ENCODE measurements at places on chromosomes 2 and 18. TPM values are rescaled to one million over a fixed set of nuclear protein-coding genes. Genes with fewer than 3 reads are reported as not detected.

Gene C2orf74
- 16.6 TPM for total RNA-seq

Gene RAB6C
- 0.09 TPM for total RNA-seq

GRCh38 chr2:112768432-112768831 lies 4.0 kb upstream of the CKAP2L start:
- H3K36me3 ChIP-seq, result no peaks in the 10 kb centered on the region
- peaks cover 6% of the 10 kb centered on the region for H3K4me1 ChIP-seq
- no peaks in the 10 kb centered on the region for H3K27me3 ChIP-seq

DNA sequence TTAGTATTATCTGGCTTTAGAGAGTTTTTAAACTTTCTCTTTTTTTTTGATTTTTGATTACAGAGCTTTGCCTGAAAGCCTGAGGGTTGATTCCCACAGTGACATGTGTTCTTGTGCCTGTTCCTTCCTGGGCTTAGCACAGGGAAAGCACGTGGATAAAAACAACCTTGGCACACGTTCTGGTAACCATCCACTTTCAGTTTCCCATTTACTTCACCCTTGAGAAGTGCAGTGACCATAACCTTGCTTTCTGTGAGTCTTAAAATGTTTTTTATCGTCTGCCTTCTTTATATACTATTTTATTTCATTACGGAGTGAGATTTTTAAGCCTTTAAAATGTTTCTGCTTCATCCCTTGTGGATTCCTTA lies 11.5 kb downstream of the CD226 start:
- H3K4me3 ChIP-seq, result no peak overlapping the region
- DNase-seq, result no peak
- no peaks in the 10 kb centered on the region for H3K36me3 ChIP-seq

Gene ABCG8
- total RNA-seq, result not detected

DNA sequence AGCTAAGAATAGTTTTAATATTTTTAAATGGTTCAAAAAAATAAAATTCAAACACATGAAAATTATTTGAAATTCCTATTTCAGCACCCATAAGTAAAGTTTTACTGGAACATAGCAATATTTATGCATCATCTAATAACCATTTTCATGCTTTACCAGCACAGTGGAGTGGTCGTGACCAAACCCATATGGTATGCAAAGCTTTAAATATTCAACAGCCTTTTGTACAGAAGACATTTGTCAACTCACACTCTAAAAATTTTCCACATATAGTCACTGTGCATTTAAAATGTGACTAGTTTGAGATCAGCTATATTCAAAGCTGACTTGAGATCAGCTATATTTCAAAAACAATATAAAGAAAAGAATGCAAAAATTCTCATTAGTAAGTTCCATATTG lies 46.2 kb downstream of the PUM2 start:
- peaks cover 4% of the 10 kb centered on the region for H3K36me3 ChIP-seq
- no peaks in the 10 kb centered on the region for H3K27me3 ChIP-seq

Gene PROM2
- 0.54 TPM for total RNA-seq

Gene MEP1B
- total RNA-seq, result not detected

DNA sequence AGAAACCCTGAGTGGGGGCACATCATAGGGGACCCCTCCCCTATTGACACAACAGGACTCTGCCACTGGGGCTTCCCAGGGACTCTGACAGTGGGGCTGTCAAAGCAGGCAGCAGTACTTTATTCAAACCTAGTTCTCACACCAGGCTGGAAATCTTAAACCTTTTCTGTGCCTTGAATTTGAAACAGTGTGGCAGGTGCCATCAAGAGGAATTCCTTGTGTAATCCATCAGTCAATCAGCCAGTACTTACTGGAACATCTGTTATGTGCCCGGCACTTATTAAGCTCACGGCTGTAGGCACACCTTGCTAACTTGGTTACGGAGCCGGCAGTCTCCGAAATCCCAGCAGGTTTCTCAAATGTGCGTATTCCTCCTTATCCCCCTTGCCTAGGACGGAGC lies 12.0 kb downstream of the GLI2 start:
- no peak overlapping the region for H3K27ac ChIP-seq
- DNase-seq, result no peak
- H3K4me3 ChIP-seq, result no peak overlapping the region
- no peaks in the 10 kb centered on the region for H3K36me3 ChIP-seq

Gene KCNG2
- total RNA-seq, result not detected

Gene ARHGAP28
- 6.0 TPM for total RNA-seq

Gene CXCR1
- 0.28 TPM for total RNA-seq

DNA sequence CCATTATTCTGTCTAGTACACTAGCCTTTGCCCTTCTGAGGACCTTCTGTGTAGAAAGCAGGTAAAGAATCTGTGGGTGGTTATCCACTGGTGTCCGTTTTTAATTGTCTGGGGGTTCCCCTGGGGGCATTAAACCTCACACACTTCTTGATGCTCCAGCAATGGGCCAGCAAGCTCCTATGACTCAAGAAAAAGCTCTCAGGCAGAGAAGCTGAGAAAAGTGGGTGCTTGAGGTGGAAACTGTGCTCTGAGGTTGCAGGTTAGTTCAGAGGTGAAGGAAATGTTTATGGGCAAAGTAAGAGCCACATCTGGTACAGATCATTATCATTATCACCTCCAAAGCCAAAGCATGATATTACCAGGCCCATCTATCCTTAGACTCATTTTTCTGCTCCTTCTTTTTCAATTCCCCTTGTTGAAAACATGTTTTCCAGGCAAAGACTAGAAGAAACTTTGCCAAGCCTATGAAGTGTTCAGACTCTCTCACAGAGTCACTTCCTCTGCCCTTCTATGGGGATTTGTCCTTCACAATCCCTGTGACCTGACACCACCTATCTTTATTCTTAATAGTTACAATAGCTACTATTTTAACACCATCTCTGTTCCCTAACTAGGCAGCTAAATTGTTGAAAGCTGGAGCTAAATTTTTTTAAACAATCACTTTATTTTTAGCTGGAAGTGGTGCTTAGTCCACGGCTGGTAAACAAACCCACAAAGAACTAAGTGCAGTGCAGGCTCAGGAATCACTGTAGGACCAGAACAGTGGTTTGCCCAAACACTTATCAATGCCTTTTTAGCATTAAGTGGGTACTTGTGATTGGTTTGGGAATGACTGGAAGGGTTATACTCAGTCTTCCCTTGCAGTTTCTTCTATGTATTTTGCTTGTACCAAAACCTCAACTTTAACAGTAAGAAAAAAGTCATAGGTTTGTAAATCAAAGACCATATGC lies 512.8 kb upstream of the POU3F3 start:
- H3K4me3 ChIP-seq, result no peak overlapping the region
- H3K36me3 ChIP-seq, result no peaks in the 10 kb centered on the region
- no peak overlapping the region for H3K27ac ChIP-seq
- no peak for DNase-seq
- no peaks in the 10 kb centered on the region for H3K27me3 ChIP-seq

- H3K4me3 ChIP-seq, result no peak overlapping the region
- H3K27me3 ChIP-seq, result peaks cover 14% of the 10 kb centered on the region
- no peak for DNase-seq
Observed at GRCh38 chr2:20675701-20676352, 8.9 kb downstream of the GDF7 start.

Gene GATA6
- total RNA-seq, result 0.53 TPM

Gene PLEK
- total RNA-seq, result 2.3 TPM

DNA sequence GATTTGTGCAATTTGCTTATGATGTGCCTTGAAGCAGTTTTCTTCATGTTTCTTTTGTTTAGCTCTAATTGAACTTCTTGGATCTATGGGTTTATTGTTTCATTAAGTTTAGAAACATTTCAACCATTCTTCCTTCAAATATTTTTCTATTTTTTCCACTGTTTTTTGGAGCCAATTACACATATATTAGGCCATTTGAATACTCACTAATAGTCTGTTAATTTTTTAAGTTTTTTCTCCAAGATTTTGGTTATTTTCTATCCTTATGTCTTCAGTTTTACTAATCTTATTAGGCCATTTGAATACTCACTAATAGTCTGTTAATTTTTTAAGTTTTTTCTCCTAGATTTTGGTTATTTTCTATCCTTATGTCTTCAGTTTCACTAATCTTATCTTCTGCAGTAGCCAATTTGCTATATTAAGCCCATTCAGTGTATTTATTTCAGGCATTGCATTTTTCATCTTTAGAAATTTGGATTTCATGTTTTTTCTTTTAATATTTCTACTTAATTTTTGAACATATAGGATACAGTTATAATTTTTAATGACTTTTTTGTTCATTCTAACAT lies 9.5 kb upstream of the TMEM87B start:
- no peak overlapping the region for H3K27ac ChIP-seq
- H3K4me3 ChIP-seq, result no peak overlapping the region
- no peaks in the 10 kb centered on the region for H3K36me3 ChIP-seq
- no peaks in the 10 kb centered on the region for H3K4me1 ChIP-seq
- no peaks in the 10 kb centered on the region for H3K27me3 ChIP-seq

DNA sequence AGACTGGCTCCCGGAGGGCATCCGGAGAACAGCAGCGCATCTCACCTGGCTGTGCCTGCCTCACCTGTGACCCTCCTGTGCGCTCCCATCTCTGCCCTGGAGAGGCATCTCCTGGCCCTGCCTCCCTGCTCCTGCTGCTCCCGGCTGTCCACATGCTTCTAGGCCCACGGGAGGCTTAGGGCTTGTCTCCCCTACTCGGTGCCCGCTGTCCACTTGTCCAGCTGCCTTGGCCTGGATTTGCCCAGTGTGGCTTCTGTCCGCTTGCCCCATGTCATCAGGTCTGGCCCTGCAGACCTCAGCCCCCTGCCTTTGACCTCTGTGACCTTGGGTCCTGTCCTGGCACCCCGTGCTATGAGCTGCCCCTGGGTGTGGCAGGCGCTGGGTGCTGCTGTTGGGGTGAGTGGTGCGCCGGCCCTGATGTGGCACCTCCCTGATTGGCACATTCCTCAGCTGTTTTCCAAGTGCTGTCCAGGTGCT lies 4.5 kb downstream of the BOK start:
- H3K27me3 ChIP-seq, result no peaks in the 10 kb centered on the region
- peaks cover 11% of the 10 kb centered on the region for H3K4me1 ChIP-seq
- H3K27ac ChIP-seq, result no peak overlapping the region
- no peak overlapping the region for H3K4me3 ChIP-seq

DNA sequence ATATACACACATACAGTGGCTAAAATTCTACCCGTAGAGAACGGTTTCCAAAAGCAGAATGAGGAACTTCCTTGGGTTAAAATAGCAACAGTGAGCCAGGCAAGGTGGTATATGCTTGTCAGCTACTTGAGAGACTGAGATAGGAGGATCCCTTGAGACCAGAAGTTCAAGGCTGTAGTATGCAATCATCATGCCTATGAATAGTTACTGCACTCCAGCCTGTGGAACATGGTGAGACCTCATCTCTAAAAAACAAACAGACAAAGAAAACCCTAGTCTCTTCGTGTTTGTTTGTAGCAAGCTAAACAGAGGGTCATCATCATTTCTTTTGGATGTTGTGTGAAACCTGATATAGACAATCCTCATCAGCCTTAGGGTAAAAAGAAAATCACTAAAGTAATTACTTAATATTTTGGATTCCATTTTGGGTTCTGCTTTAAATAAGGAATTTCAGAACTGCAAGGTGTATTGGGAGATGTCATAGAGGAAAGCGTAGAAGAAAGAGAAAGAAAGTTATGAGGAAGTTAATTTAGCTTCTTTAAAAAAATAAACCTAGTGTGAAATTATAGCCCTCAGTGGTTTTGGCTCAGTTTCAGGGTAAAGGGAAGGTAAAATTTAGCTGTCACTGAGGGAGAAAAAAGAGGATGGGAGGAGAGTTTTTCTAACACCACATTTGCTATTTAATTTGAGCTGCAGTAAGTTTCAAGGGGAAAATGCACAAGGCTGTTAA lies 46.5 kb downstream of the PLEK start:
- H3K4me1 ChIP-seq, result no peaks in the 10 kb centered on the region
- no peak for DNase-seq
- H3K27me3 ChIP-seq, result no peaks in the 10 kb centered on the region
- H3K4me3 ChIP-seq, result no peak overlapping the region

DNA sequence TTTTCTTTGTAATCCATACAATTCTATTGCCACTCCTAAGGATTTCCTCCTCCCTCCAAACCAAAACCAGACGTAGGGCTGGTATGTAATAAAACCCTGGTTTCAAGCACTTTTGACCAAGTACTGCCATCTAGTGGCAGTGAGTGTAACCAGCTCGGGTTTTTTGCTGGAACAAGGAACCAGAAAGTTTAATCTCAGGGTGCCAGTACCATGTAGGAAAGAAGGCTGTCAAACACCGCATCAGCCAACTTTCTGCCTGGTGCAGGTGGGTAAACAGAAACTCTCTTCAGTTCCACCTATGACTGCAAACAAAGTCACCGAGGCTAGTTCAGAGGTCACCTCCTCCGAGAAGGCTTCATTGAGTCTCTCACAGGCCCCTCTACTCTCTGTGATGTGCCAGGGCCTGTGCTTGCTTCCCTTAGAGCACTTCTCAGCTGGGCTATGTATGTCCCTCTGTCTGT lies 10.2 kb upstream of the THNSL2 start:
- no peak overlapping the region for H3K4me3 ChIP-seq
- H3K27ac ChIP-seq, result no peak overlapping the region
- no peak for DNase-seq
- no peaks in the 10 kb centered on the region for H3K36me3 ChIP-seq
- no peaks in the 10 kb centered on the region for H3K27me3 ChIP-seq

Measured in psoas muscle (tissue), 8 donors.